Stimulated activated CD8-positive, alpha-beta memory T cell treated with anti-CD3 and anti-CD28 coated beads, Interleukin-4, amount 100 ng/mL, for 48 hours (primary cell): ENCODE measurements at places on chromosomes 12 and 14.

DNA sequence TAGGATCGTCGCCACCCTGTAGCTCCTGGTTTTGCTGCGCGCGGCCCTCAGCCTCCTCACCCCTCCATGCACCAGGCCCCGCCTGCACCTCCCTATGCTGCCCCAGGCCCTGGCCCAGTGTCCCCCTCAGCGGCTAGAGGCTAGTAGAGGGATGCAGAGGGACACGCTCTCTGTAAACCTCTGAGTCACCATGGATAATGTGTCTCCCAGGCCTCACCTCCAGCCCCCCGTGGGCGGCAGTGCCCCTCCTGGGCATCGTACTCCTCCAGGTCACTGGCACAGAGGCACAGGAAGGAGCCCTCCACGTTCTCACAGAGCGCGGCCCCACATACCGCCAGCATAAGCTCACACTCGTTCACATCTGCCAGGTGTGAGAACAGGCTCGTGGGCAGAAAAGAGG, 12.3 kb downstream of the ISCA2 start:
- DNase-seq = no peak

DNA sequence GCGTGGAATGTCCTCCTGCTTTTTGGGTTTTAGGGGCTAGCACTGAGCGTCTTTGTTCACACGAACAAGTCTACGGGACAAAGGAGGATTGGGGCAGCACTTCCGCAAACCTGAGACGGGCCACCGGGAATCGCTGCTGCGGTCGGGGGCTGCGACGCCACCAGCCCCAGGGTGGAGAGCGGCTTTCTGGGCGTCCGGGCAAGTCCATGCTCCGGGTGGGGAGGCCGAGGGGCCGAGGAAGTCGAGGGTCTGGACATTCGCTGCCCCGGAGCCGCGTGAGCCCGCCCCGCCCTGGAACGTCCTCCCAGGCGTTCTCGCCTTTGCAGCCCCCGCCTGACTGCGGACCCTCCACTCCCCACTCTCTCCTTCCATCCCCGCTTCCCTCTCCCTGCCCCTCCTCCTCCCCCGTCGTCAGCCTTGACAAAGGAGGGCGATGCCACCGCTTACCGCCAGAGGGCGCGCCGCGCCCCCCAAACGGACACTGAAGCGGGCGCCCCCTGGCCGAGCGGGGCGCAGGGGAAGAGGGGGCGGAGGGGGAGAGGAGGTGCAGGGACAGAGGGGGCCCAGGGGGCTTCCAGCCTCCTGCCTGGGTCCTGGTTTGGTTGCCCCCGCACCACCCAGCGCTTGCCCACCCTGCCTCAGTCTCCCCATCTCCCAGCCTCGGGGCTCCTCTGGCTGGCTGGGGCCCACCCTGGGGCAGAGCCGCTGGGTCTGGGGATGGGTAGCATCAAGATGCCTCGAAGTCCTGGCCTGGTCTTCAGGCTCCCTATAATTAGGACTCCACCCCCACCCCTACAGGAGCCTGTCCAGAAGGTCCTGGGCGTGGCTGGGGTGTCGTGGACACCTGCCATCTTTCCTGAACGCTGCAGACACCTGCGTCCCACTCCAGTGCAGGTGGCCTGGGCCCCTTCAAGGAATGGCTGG, 39.1 kb upstream of the INF2 start:
- peak; percentile 85 for DNase-seq

- DNase-seq = no peak
Observed at GRCh38 chr12:94080341-94081009, 67.9 kb upstream of the PLXNC1 start.

DNA sequence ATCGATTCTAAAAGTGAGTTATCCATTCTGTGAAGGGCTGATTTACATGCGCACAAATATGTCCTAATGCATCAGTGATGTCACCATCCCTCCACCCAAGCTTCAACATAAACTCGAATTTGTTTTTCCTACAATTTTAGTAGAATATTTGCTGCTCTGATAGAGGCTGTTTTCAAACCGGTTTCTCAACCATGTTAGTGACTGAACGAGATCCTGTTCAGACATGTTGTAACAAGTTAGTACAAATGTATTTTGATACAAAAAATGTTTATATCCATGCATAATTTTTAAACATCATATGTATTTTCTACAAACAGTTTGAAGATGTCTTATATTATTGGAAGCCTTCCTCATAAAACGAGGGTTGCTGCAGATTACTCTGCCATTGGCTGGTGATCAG, 12.7 kb upstream of the PRB2 start:
- no peak for DNase-seq

- no peak for DNase-seq
Observed at GRCh38 chr14:33811721-33812120, 139.2 kb downstream of the EGLN3 start.

GRCh38 chr14:31449971-31450610, 7.2 kb downstream of the DTD2 start:
- no peak for DNase-seq

DNA sequence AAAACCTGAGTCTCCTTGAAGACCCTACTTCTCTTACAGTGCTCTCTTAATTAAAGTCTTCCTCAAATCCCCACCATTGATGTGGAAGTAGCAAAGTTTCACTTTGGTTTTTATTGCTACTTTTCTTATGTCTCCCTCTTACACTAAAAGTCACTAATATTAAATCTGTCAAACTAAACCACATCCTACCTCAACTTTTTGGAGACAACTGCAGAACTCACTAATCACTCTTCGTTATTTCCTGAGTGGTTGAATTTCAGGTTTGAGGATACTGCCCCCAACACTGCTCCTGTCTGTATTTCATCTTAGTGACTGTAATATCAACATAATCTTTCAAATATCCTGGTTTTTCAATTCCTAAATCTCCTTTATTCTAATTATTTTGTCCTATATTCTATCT, 213.0 kb upstream of the PDE3A start:
- DNase-seq = no peak

GRCh38 chr12:46265734-46266133, 3.1 kb downstream of the SLC38A1 start:
- no peak for DNase-seq

- no peak for DNase-seq
Observed at GRCh38 chr14:63614679-63615363, 26.9 kb downstream of the WDR89 start.

DNA sequence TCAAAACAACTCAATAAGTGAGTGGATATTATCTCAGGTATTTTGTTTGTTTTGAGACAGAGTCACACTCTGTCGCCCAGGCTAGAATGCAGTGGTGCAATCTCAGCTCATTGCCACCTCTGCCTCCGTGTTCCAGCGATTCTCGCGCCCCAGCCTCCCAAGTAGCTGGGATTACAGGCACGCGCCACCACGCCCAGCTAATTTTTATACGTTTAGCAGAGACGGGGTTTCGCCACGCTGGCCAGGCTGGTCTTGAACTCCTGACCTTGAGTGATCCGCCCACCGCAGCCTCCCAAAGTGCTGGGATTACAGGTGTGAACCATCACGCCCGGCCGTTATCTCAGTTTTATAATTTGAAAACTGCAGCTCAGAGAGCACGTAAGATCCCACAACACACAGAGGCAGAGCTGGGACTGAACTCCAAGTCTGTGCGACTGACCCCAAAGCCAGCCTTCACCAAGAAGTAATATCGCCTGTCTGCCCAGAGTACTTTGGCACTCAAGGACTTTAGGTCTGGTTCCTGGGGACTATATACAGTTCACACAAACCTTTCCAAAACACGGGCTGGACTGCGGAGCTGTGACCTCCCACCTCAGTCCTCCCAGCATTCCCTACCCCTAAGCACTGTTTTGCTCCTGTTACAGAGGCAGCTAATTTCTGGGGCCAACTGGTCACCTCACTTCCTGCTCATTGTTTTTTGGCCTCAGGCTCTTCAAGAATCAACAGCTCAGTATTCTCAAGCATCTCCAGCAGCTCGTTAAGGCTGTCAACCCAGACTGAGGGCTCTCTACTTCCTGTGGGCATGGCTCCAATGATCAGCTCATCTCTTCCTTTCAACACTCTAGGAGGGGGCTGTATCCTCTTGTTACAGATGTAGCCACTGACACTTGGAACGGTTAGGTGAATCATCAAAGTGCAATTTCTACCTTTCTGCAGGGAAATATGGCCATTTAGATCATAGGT, 22.5 kb downstream of the TESC start:
- DNase-seq = no peak

- DNase-seq = peak; percentile 2
Observed at GRCh38 chr14:61508526-61508925, 186.8 kb upstream of the HIF1A start.

DNA sequence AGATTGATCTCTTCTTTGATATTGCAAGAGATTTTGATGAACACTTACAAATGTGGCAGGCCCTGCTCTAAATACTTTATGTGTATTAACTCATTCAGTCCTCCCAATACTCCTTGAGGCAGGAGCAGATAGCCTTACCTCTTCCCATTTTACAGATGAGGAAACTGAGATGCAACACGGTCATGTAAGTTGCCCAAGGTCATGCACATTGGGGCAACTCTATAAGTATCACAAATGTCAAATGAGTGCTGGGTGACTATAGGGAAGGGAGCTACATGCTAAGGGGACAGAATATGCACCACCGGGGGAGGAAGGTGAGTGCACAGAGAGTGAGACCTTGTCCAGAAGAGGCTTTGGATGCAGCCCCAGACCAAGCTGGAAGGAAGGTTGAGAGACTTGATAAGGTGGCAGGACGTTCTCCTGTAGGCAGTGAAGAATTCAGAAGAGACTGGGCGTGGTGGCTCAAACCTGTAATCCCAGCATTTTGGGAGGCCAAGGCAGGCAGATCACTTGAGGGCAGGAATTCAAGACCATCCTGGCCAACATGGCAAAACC, 132.3 kb upstream of the PWP1 start:
- no peak for DNase-seq

DNA sequence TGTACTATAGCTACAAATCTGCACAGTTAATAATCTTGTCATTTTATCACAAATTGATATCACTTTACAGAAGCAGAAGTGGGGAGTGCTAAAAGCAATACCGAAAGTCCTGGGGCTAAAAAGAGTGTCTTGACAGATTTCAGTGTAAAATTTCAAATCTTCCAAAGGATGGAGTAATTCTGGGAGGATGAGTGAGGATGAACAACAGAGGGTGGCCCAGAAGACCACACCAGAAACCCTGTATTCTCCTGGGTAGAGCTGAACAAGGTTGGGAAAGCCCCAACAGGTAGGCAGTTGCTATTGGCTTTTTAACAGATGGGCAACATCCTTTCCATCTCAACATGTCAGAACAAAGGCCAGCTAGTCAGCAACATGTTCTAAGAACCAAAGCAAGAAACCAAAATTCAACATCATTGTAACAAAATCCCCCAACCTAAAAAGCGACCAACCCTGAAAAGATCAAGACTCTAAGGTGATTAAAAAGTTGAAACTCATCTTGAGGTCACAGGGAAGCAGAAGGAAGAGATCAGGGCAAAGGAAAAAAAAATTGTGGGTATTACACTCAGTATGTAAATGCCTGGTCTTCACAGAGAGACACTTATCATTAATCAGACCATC, 38.8 kb downstream of the CBX5 start:
- DNase-seq = no peak

- no peak for DNase-seq
Observed at GRCh38 chr14:76163668-76164363, 12.1 kb downstream of the GPATCH2L start.

- DNase-seq = no peak
Observed at GRCh38 chr12:12456637-12457036, 99.8 kb downstream of the BORCS5 start.

- no peak for DNase-seq
Observed at GRCh38 chr12:80017261-80017870, 82.0 kb upstream of the OTOGL start.

GRCh38 chr12:23462546-23462945, 486.9 kb downstream of the SOX5 start:
- DNase-seq = no peak

DNA sequence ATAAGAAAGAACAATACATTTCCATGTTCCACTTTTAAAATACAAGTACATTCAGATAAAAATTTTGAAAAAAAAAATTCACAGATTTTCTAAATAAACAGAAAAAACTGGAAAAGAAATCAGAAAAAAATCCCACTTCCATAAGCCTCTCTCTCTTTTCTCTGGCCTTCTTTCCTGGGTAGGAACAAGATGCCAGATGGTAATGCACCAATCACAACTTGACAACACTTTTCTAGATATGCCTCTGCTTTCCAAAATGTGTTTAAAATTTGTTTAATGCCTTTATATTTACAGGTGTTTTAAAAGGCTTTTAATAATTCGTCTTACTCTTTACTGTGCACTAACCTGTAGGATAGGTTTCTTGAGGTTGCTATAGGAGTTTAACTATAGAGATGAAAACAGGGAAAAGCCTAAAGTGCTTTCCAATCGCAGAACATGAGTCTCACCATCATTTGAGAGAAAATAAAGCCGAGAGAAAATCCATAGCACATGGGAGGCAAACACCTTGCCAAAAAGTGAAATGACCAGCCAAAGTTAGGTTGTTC, 74.2 kb downstream of the TMTC1 start:
- no peak for DNase-seq

DNA sequence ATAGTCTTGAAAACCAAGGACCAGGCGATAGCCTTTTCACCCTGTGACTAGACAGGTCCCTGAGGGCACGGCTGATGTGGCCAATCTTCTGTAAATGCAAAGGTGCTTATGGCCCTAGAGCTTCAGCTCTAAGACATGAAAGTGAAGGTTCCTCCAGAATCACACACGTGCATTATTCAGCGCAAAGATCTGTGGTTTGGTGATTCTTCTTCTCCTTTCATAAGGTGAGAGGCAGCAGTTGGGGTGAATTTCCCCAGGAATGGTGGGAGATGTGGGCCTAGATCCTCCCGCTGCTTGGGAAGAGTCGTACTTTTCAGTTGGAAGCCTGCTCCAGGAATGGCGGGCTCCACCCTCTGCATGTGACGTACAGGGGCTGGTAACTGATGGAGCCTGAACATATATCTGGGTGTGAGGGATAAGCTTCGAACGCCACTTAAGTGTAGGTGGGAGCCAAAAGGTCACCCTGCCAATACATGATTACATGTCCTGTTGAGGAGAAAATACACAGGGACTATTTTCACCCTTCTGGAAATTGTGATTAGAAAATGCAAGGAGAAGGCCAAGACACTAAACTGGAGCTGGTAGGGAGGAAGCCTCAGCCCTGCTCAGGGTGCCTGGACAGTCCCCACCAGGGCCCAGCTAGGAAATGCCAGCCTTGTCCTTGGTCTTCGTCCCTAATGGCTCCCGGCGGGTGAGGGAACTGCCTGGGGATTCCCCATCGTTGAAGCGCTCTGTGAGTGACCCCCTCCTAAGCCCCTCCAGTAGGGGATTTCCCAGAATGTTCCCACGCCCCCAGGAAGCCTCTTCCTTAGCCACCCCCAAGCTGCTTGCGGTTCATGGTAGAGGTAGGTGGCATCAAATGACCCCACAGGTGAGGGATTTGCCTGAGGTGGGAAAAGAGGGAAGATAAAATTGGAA, 17.6 kb downstream of the BATF start:
- DNase-seq = peak; percentile 60
